Metanephros (tissue), 2 donors: ENCODE measurements at places on chromosomes 13 and 19. TPM values are rescaled to one million over a fixed set of nuclear protein-coding genes. Genes with fewer than 3 reads are reported as not detected.

The NTN5 gene
- total RNA-seq: 0.76 TPM

The C19orf44 gene
- 8.8 TPM for total RNA-seq

The CDX2 gene
- not detected for total RNA-seq

The UPK1A gene
- 20.4 TPM for total RNA-seq

The ZNF835 gene
- total RNA-seq: 7.1 TPM

The MRI1 gene
- total RNA-seq: 67.3 TPM

The SLC25A42 gene
- 15.6 TPM for total RNA-seq

The ZNF540 gene
- total RNA-seq: 1.9 TPM

The OR1I1 gene
- not detected for total RNA-seq

The JSRP1 gene
- 12.8 TPM for total RNA-seq
